Activated T-cell treated with anti-CD3 and anti-CD28 coated beads, Interleukin-2, amount 50 U/mL, for 1 hour (primary cell): ENCODE measurements at places on chromosomes 3 and 15.

DNA sequence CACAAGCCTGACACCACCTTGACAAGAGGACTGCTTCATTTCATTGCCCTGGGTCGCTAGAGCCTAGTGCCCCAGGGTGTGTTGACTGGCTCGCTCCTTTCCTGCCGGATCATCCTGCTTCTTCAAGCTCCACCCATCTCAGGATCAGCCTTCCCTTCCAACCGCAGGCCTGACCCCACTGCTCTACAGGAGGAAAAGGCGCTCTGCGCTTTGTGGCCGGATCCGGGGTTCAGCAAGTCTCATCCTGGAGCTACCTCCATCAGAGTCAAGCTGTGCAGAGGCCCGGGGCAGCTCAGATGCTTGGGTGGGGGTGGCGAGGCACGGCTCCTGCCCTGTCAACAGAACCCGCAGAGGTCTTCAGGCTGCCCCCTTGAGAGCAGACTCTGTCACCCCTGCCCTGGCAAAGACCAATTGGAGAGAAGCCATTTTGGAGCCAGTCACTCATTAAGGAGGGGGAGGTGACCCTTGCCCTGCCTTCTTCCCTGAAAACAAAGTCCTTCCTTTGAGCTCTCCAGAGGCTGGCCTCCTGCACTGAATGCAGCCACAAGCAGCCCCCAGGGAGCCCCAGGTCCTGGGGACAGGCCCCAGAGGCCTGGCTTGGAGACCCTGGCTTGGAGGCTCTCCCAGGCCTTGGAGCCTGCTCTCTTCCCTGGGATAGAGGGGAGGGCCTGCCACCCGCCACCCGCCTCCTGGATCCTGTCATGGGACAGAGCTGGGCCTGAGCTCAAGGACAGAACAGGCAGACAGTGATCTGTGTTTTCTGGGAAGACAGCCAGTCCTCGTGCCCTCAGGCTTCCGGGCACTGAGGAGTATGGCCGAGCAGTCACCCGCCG is 80.3 kb downstream of the CPN2 start:
- DNase-seq: no peak

DNA sequence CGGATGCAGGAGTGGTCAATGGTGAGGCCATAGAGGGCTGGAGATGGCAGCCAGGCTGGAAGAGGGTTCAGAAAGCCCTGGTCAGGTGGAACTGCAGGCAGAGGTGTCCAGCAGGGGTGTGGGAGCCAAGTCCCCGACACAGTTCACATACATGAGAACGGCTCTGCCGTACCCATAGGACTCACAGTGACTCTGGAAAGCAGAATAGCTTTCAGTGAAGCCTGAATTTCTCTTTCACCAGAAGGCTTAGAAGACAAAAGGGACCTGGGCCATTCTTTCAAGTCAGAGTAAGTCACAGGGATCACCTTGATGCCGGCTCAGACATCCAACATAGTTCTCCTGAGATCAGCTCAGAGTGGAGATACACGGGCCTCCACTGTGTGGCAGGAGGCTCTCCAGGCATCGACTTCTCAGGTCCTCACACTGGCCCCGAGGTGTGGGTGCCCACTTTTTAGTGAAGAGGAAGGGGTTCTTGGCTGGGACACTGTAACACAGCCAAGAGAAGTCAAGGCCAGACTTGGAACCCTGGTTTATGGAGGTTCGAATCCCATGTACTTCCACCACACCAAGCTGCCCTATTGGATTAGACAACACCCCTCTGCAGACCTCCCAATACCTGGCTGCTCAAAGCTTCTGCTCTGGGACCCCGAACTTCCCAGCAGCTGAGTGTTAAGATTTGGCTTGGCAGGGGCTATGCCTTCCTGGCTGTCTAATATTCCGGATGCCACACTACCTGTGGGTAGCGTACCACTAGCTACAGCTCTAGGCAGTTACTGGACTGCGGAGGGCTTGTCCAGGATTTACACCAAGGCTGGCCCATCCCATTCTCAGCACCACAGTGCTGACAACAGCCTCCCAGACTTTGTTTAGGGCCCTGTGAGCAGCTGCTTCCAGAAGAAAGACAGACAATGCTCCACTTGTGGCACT is 40.4 kb upstream of the RAB6B start:
- no peak for DNase-seq

DNA sequence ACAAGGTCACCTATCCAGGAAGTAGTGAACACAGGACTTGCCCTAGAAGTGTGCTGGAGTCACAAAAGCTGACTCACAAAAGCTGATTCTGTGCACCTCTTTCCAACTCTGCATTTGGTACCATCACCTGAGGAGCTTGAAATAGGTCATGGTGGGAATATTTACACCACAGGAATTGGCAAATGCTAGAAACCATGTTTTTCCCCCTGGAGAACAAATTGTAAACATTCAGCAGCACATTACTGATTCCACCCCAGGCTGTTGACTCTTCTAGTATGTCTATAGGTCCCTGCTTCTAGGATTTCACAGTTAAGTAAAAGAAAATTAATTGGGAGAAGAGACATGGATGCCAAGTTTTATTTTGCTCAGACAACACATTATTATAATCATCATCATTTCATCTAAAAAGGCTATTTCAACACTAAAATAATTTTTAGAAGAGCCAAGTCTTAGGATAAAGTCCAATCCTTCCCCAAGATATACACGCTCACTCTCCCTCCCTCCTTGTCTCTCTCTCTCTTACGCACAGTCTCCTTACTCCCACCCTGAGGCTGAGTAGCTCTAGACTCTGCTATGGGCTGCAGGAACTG is 24.7 kb downstream of the CACNA2D2 start:
- DNase-seq: no peak

- no peak for DNase-seq
Observed at GRCh38 chr3:59695860-59696259, 646.0 kb upstream of the CFAP20DC start.

GRCh38 chr3:131807822-131808221 is 227.0 kb downstream of the CPNE4 start:
- DNase-seq: no peak

DNA sequence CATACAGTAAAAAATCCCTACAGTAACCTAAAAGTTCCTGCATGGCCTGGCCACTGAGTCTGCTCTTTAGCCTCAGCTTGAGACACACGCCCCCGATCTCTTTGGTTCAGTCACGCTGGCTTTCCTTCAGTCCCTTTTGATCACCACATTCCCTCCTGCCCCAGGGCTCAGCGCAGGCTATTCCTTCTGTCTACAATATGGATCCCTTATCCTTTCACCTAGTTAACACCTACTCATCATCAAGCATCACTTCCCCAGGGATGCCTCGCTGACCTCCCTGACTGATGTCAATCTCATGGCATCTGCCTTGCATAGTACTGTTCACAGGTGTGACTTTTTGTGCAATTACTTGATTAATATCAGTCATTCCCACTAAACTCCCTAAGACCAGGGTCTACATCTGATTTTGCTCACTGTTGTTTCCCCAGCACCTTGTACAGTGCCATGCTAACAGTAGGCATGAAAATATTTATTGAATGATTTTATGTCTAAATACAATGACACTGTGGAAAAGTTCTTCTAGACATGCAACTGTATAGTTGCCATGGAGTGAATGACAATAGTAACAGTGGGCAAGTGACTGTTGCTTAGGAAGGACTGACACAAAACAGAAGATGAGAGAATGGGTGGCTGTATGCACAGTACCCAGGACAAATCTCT is at the start of gene SNTN:
TSS of gene SNTN (plus strand) at position 610 of the 660 bp plus-strand sequence. CDS start at position 623, 13 bp downstream.
- DNase-seq: no peak

- no peak for DNase-seq
Observed at GRCh38 chr15:69826819-69827175, 270.9 kb downstream of the TLE3 start.

DNA sequence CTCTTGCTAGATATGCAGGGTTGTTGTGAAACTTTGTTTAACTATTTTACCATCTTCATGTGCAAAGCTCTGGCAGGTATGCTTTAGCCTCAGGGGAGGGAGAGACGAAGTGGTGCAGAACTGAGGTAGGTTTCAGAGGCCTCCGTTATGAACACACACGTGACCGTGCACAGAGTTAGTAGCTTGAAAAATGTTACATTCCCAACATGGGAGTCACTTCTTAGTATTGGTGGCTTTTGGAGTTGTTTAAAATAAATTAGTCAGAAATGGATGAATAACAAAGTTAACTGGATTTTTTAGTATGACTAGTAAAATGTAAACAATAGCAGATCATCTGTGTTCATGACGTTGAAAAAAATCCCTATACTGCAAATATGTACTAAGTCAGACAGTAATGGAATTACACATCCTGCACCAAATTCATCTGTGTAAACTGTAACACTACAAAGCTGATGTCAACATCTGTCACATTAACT is 279.6 kb downstream of the KLF13 start:
- DNase-seq: no peak

DNA sequence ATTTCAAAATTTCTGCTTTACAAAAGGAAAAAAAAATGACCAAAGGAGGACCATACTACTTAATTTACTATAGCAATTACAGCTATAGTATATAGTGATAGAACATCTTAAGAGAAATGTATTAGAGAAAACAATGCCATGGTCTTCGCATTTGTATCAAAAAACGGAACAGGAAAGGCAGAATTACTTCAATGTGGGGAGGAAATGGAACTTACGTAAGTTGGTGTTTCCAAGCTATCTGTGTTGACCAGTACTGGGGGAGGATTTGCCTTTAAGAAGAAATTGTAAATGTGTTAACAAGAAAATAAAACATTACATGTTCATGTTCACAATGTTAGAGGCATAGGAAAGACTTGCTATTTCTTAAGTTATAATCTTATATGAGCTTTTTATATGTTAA is 119.9 kb upstream of the MELTF start:
- DNase-seq: no peak

DNA sequence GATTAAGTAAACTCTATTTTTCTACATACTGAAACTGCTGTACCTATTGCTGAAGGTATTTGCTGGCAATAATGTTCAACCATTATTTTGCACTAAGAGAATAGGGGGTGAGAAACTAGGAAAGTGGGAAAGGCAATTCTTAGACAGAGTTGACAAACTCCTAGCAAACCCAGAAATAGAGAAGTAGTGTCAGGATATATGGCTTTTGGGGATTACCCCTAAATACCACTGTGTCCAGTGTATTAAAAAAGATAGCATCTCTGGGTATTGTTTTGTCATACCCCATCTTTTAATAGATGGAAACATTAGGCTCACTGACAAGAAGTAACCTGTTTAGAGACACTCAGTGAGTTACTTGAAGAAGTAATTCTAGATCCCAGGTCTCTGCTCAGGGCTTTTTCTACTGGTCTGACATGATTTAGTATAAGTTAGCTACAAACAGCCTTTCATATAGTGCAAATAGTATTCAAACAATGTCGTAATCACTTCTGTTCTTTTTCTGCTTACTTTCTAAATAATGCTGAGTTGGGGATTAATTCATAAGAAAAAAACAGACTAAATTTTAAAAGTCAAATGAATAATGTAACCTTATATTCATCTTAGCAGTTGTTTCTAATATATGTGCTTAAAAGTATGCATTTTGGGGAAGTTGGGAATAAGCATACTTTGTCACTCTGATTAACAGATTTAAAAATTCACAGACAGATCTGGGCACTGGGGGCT is 107.2 kb downstream of the IL1RAP start:
- DNase-seq: no peak

DNA sequence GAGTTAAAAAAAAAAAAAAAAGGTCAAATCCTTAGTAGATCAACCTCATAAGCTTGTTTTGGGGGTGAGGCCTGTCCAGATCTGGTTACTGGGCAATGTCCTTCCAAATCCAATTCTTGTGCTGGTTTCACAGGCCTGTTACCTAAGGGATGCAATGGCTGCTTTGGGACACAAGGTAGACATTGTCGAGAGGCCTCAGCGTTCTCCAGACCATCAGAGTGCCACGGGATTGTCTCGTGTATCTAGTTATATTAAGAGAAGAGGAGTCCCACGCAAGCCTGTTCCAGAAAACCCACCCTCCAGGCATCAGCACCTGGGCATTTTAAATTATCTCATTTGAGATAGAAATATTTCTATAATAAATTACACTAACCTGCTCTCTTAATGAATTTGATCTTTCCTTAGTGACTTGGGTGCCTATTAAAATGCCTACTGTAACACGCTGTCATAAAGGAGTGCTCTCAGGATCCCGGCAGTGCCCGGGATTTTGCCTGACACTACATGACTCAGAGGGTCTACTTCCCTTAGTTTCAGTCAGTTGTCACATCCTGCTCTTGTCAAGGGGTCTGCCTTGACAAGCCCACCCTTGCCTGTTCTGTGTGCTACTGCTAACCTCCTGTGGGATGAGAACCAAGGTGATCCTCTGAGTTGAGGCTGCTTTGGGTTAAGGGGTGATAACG is 116.0 kb downstream of the LIPC start:
- DNase-seq: no peak
